ENCODE measurements at places on chromosomes 11 and 22.
A peak's percentile ranks its signal among the peaks of the same experiment; 100 is the strongest.

DNA sequence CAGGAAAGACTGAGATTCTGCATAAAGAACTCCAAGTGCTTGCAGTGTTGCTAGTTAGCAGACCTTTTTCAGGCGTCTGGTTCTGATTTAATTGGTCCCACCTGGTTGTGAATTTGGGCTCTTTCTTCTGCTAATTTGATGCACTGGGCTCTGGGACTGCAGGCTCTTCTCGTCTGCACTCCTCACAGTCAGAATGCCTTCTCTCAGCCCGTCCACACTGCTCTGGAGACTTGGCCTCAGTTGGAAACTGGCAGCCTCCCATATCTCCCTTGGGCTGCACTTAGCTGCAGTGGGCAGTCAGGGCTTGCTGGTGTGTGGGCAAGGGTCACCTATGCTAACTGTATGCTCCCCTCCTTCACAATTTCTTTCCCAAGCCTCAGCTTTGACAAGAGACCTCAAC, 1.5 kb downstream of the TRIM6 start:
- no peak for DNase-seq

GRCh38 chr22:42269432-42270175, 849 bp downstream of the TCF20 start:
- DNase-seq, result peak; percentile 74

- DNase-seq, result no peak
Observed at GRCh38 chr22:49965091-49966040, 4.8 kb downstream of the PIM3 start.

DNA sequence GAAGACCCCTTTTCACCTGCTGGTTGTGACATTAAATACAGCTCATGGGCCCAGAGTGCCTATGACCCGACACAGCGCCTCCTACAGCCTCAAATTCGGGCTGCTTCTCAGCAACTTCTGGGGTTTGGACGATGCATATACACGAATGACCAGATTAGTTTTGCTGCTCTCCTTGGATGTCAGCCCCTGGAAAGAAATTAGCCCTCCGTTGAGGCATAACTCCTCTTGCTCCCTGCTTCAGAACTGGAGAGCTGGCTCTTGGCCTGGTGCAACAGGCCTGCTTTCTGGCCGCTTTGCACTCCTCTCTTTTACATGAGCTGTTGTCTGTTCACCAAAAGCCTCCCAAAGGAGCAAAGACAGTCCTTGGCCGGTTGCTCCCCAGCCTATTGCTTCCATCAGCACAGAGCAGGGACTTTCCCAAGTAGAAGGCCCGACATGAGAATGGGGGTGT, 3.3 kb downstream of the TECTA start:
- DNase-seq, result no peak

DNA sequence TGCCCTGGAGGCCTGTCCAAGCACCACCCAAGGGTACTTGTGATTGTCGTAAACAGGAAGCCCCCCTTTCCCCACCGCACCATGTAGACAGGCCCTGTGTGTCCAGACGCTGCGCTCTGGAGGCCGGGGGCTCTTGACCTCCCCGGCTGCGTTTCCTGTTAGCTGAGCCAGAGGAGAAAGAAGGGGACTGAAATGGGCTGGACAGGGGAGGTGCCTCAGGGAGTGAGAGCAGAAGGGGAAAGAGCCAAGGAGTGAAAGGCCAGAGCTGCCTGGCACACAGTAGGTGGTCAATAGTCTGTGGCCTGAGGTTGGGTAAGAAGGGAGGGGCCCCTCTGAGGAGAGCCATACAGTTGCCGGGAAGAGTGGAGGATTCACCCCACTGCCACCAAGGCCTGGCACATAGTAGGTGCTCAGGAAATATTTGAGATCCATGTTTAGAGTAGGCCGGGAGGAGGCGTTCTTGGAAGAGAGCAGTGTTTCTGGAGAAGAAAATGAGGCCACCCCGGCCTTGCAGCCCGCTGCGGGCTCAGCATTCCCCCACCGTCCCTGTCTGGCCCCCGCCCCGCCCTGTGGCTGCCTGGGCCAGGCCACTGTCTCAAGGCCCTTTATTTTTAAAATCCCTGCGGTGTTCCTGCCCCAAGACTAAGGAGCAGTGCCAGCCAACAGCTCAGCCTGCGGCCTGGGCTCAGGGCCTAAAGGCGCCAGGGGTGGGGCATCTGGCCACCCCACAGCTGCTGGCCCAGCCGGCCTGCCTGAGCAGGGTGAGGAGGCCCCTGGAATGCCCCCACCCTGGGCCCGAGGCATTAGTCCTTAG, 13.6 kb upstream of the CDC42EP1 start:
- no peak for DNase-seq

DNA sequence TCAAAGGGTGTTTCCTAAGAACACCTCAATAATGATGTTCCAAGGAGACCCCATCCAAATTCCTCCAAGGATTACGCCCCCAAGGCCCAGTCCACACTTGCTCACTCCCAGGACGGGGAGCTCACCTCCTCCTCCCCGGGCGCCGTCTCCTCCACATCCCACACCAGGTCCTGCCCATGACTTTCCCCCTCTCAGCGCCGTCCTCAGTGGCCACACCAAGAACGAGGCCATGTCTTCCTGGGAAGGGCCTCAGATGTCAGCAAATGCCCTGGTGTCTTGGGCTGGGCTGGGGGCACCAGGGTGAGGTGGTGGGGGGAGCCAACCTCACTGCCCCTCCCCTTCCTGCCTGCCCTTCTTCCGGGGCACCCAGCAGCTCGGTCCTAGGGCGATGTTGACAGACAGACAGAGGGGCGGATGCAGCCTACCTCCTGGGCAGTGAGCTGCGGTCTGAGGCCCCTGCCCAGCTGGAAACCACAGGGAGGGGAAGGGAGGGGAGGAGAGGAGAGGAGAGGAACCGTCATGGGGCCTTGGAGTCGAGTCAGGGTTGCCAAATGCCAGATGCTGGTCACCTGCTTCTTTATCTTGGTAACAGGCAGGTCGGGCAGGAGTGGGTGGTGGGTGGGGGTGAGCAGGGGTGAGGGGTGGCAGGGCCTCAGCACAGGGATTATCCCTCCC, at the start of the genes C11orf21 and TSPAN32:
Gene C11orf21, minus strand, starts transcription at position 288 of the 675 bp plus-strand sequence. Its CDS starts 110 bp downstream, at position 178.
Gene TSPAN32, plus strand, starts transcription at position 383 of the 675 bp plus-strand sequence. Its CDS starts 137 bp downstream, at position 520.
- peak; percentile 74 for DNase-seq

Data from activated CD4-positive, alpha-beta T cell treated with anti-CD3 and anti-CD28 coated beads, Interleukin-2, amount 50 U/mL, for 16 hours (primary cell).